Hematopoietic multipotent progenitor cell treated with erythropoietin and hydrocortisone succinate and interleukin-3 and kit ligand, for 17 days (in vitro differentiated cells): ENCODE measurements at places on chromosomes 6 and 20.

DNA sequence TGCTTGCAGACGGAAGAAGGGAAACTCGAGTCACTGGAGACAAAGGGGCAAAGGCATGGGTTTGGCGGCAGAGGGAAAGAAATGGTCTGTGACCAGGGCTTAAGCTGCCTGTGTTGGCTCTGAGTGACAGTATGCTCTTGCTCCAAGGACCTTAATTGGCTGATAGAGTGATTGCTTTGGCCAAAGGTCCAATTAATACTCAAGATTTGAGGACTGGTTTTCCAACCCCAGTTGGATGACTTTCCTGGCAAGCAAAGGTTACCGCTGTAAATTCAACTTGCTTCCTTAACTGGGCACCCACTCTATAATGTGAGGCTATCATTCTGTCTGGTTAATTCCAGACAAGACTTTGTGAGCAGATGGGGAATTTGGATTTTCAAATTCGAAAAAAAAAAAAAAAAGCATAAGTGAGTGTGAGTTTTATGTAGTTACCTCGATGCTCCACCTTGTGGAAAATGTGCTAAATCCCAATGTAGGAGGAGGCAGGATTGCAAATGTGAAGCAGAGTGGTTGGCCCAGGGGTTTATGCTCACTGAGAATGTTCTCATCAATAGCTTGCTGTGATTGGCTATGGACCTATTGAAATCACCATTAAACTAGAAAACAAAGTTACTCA lies 150.7 kb upstream of the GMDS start:
- no peak for DNase-seq

GRCh38 chr6:84789170-84789569 lies 24.8 kb upstream of the TBX18 start:
- no peak for DNase-seq

DNA sequence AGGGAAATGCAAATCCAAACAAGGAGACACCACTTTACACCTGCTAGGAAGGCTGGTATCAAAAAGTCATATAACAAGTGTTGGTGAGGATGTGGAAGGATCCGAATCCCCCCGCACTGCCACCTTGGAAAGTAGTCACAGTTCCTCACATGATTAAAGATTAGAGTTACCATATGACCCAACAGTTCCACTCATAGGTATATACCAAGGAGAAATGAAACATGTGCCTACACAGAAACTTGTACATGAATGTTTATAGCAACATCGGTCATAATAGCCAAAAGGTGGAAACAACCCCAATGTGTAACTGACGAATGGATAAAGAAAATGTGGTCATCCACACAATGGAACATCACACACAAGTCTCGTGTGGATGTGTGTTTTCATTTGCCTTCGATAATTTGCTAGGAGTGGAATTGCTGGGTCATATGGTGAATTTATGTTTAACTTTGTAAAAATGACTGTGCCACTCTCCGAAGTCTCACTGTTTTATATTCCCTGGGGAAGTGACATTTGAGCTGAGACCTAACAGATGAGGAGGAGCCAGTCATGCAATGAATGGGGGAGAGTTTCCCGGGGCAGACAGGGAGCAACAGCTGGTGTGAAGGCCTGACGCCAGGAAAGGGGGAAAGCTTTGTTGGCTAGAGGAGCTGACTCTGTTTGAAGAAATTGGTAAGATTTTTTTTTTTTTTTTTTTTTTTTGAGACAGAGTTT lies 125.9 kb upstream of the MLN start:
- DNase-seq: no peak

DNA sequence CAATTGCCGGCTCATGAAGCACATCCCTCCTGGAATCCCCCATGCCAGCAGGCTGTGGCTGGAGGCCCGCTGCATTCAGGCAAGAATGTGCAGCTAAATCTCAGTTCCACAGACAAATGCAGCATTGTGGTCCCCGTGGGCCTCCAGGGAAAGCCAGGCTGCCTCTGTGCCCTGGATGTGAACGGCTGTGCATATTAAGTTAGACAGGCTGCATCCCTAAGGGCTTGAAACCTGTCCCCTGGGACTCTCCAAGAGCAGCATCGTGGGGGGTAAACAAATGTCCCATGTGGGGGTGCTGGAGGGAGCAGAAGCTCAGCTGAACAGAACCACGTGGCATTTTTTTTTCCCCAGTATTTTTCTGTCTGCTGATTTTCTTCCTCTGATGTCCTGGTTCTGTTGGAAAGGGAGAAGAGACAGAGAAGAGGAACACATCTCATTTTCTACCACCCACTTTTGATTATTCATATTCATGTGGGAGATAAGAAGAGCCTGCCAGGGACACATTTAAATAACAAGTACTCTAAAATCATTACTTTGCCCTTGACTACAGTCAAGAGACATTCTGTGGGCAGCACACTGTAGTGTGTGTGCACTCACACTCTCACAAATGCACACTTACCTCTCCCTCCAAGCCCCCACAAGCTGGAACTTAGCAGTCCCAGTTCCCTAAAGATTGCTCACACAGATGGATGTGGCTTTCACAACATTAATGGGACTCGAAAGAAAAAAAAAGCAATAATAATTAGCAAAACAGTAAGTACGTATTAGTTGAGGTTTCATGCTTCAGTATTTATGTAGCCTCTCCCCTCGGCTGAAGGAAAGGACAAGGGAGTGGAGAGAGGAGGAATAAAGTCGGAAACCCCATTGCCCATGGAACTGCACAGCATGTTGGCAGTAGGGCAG lies 16.9 kb downstream of the GFOD1 start:
- DNase-seq: no peak

- no peak for DNase-seq
These were observed 399.8 kb upstream of the MAN1A1 start for GRCh38 chr6:119749335-119749734.

DNA sequence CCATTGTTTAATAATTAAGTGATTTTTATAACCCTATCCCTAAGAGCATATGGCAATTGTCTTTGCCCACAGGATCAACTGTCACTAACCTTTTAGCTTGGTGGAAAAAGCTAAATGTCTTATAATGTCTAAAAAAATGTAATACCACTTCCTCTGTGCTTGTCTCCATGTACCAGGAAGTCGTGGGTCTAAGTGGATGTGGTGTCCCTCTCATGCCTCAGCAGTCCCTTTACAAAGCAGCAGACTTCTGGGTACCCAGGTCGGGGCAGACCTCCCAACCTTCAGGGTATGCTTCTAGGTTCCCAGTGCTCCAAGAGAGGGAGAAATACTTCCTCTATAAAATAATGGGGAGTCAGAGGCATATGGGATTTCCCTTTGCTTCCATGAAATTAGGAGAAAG lies 74.7 kb downstream of the ZHX3 start:
- DNase-seq: no peak

DNA sequence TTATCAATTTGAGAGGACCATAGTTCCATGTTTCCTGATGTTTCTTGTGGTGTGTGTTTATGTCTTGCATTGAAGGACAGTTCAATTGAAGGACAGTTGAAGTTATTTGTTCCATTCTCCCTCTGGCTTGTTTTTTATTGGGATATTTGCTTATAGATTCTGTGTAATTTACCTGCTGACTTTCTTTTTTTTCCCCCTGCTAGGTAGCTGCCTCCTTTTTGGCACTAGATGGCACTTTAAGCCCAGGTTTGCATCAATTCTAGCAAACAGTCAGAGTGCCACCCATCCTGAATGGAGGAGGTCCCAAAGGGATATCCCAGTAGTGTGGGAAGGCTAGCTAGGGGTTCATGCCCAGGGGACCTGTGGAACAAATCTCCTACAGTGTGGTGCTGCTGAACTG lies 78.1 kb downstream of the CFAP61 start:
- no peak for DNase-seq

- peak; percentile 10 for DNase-seq
These were observed 358.4 kb downstream of the THBS2 start for GRCh38 chr6:168895102-168895812.

- no peak for DNase-seq
These were observed 101.5 kb downstream of the UNC5CL start for GRCh38 chr6:40937491-40937890.

- no peak for DNase-seq
These were observed 49.9 kb downstream of the PIGU start for GRCh38 chr20:34626992-34627391.

DNA sequence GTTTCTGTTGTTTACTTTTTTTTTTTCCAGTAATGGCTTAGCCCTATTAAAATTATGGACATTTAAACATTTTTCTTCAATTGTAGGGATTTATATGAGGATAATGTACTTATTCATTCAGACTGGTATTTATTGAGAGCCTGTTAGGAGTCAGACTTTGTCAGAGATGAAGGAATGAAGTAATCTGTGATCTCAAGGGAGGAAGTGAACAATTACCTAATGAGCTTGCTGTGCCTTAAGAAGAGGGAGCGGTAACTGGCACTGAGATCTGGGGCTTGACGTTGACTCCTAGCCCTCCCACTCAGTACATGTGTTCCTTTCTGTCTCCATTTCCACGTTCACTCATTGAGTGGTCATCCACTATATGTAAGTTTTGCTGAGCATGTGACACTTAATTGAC lies 12.6 kb downstream of the AFDN start:
- no peak for DNase-seq

DNA sequence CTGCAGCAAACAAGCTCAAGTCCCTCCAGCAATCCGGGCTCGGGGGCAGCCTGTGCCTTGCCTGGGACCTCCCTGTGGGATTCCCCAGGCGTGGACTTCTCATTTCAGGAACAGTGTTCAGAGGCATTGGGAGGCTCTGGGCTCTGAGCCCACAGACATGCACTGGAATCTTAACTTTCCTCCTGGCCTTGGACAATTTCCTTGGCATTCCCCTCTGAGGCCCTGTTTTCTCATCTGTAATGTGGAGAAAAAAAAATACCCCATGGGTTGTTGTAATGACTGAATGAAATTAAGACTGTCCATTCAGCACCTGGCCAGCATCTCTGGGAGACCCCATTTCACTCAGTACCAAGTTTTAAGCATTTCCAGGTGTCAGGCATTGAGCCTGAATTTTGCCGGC lies 17.6 kb downstream of the BPIFB4 start:
- no peak for DNase-seq

- no peak for DNase-seq
These were observed 157.8 kb upstream of the PREP start for GRCh38 chr6:105560611-105561066.

GRCh38 chr6:25199544-25199943 lies 79.6 kb upstream of the CARMIL1 start:
- DNase-seq: no peak

DNA sequence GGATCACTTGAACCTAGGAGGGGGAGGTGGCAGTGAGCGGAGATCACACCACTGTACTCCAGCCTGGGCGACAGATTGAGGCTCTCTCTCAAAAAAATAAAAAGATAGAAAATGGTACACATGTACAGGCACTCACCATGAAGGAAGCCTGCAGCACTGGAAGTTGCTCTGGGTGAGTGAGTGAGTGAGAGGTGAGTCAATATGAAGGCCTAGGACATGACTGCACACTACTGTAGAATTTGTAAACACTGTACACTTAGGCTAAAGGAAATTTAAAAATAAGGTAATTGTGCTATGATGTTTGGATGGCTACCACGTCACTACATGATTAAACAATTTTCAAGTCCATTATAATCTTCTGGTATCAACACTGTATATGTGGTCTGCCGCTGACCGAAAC lies 216.2 kb downstream of the FOXC1 start:
- DNase-seq: no peak

GRCh38 chr20:32037929-32038328 lies 14.1 kb upstream of the HCK start:
- DNase-seq: no peak

DNA sequence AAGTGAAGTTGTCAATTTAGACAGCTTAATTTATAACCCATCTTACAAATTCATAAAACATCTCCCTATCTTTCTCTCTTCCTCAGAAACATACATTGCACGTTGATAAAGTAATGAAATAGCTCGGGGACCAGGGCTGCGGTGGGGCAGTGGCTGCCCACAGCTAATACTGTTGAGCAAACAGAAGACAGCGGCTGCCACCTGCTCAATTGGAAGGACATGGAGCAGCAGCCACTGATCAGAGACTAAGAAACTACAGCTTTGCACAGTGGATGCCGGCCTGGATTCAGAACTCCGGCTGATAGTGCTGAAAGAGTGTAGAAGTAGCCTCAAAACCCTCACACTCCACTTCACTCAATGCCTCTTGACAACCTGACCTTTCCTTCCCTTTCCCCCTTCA lies 157.9 kb upstream of the PDE10A start:
- no peak for DNase-seq

DNA sequence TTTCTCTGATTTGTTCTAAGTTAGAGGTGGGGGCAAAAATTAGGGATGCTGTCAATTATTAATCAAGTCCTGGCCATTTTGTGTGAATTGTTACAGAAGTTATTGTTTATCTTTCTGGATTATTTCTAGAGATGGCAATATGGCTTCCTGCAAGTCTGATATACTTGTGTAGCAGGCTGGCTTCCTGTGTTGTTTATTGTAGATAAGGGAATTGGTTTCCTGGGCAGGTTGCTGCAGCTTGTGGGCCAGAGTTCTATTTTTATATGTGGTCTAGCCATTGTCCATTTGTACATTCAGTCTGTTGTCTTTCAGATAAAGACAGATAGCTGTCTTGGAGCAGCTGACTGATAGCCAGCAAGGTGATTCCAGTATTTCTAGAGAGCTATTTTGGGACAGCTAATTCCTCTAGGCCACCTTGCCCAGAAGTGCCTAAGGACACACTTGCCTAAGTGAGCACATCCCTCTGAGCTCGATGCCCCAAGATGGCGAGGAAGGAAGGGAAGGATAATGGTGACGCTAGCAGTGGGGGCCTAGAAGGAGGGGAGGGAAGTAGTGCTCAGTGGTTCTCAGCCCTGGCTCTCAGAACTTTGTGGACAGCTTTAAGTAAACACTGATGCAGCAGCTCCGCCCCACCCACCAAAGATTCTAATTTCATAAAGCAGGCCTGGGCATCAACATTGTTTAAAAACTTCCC lies 25.5 kb downstream of the DDO start:
- DNase-seq: no peak

DNA sequence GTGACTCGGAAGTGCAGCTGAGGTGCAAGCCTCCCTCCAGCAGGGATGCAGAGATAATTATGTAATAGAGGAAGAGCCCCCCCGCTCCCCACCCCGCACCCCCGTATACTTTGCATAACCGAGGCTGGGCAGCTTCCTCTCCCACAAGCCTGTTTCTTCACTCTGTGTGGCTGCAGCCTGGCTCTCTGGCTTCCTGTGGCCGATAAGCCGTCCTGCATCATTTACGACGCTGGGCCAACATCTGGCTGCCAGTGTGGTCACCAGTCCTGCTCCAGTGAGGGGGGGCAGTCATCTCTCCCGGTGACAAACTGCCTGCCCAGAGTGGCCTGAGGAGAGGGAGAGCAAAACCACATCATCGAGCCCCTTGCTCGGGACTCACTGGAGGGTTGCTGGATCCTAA lies 59.2 kb downstream of the RBM38 start:
- no peak for DNase-seq

DNA sequence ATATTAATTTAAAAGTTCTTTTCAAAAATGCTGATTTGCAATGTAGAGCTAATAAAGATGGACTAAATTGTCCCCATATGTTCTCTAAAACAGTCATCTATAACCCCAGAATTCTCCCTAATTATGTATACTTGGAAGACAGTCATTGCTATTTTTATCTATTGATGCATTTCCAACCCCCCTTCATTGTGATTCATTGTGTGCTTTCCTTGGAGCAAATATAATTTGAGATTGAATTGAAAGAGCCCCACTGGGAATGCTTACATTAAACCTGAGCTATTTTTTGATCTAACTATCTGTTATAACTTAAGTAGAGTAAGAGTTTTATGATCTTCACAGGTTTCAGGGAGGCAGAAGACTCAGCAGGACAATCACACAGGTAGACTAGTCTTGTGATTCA lies 73.7 kb upstream of the PTCHD4 start:
- no peak for DNase-seq

- DNase-seq: no peak
These were observed 14.9 kb downstream of the CST3 start for GRCh38 chr20:23622839-23623343.
